ENCODE measurements at places on chromosomes 11 and 22.
A peak's percentile ranks its signal among the peaks of the same experiment; 100 is the strongest.

- peak; percentile 6 for DNase-seq
Observed at GRCh38 chr11:59923813-59924212, 14.4 kb upstream of the OOSP1 start.

GRCh38 chr11:110453684-110454354, 24.1 kb downstream of the FDX1 start:
- DNase-seq = no peak

DNA sequence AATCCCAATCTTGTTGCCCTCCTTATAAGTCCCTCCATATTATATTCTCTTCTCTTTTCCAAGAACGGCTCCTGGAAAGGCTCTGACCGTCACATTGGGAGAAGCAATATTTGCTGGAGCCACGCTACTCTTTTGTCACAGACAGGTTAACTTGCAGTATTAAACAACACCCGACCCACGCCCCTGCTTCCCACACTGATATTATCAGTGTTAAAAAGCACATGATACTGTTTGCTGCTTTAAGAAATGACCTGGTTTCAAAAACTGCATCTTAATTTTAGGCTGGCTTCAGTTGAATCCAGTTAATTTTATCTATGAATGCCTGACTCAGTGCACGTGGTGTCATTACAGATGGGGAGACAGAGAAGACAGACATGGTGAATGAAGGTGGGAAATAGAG, 3.1 kb downstream of the FLI1 start:
- DNase-seq = no peak

GRCh38 chr11:20522536-20522935, 76.9 kb upstream of the SLC6A5 start:
- no peak for DNase-seq

DNA sequence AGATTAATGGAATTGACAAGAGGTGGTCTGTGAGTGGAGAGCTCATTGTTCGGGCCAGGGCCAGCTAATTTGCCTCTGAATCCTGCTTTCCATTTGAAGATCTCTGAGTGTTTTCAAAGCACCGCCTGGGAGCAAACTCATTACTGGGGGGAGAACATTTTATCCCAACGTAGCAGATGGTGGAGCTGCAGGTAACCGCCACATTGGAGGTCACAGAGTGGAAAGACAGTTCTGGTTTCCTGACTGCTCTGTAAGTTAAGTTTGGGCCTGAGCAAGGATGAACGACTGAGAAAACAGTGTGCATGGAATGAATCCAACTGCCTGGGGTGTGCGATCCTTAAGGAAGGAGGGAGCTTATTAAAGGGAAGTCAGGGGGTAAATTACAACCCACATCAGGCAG, 30.5 kb downstream of the LMO2 start:
- no peak for DNase-seq

GRCh38 chr11:82980292-82980691, 78.8 kb downstream of the DDIAS start:
- no peak for DNase-seq

GRCh38 chr22:33920197-33920540, at the start of gene LARGE1:
LARGE1 (minus strand) TSS chr22:33920476.
- DNase-seq = peak; percentile 11

GRCh38 chr11:117505285-117505970, 177.8 kb downstream of the CEP164 start:
- no peak for DNase-seq

DNA sequence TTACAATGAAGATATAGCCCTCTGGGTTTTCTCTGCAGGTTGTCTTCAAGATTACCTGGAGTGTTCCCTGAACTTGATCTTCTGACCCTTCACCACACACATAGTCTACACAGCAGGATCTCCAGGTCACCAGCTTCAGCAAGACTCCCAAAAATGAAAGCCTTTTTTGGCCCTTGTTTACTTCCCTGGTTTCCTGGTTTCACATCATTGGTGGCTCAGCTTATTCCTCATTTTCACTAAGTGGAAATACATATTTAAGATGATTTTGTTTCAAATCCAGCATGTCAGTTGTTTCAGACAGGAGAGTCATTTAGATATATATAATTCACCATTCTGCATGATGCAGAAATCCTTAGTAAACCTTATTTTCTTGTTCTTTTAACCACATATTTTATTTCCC, 41.6 kb upstream of the MPEG1 start:
- no peak for DNase-seq

DNA sequence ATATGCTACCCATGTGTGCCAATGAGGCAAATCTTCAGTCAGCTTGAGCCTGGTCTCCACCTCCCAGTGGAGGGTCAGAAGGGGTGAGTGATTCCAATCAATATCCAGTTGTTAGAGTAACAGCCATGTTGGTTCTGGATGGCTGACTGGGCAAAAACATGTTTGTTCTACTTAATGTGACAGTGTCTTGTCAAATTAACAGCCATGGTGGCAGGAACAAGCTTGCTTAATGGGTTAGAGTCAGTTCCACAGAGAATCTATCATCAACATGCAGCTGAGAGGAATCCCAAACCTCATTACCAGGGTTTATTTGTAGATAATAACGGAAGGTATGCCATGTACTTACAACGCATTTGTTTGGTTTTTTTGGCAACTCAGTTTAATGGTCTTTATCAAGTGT, 133.2 kb downstream of the SLC17A6 start:
- DNase-seq = no peak

- DNase-seq = no peak
Observed at GRCh38 chr11:11296434-11296833, 56.6 kb downstream of the CSNK2A3 start.

GRCh38 chr11:41284354-41284753, 175.1 kb downstream of the LRRC4C start:
- no peak for DNase-seq

DNA sequence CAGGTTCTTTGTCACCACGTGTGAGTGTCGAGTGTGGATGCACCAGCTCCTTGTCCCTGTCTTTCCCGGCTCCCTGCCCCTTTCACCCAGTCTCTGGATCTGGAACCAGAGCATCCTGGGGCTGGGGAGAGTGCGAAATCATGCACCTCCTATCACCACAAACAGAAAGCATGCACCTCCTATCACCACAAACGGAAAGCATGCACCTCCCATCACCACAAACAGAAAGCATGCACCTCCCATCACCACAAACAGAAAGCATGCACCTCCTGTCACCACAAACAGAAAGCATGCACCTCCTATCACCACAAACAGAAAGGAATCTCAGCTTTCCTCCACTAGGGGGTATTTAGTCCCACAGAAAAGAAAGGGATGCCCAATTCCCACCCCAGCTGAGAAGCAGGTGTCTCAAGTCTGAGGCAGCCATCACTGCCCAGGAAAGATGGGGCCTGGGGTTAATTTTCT, 5.9 kb upstream of the GLB1L3 start:
- no peak for DNase-seq

DNA sequence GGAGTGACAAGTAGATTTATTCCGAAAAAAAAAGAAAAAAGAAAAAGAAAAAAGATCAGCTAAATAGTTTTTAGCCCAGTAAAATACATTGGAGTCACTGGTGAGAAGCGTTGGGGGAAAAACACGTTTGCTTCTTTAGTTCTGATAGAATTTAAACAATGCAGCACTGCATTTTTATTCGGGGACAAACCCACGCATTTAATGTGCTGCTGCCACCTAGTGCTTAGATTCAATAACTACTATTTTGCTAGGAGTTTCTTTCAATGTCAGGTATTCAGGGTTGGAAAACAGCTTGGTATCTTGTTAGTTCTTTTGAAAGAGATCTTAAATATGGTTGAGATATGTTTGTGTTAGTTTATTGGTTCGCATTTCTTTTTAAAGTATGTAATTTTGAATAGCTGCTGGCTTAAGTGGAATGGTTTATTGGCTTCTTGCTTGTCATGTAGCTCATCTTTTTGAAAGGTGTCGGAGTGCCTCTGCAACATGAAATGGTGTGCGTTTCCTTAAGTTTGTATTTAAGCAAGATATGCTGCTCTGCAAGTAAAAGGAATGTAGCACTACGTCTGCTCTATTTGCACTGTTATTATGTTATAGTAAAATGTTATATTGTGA, 41.9 kb downstream of the SVIP start:
- peak; percentile 26 for DNase-seq

DNA sequence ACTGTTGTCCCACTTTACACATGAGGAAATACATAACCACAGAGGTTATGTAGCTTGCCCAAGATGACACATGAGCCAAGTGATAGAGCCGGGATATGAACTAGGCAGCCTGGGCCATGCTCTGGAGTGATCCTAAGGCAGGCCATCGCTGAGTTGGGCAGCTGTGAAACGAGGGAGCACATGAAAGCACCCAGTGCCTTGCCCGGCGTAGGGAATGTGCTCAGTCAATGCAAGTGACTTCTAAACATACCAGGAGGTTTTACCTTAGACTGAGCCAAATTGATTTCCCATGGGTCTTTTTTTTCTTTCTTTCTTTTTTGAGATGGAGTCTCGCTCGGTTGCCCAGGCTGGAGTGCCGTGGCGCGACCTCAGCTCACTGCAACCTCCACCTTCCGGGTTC, 10.5 kb downstream of the GRIK4 start:
- DNase-seq = no peak

GRCh38 chr22:33124471-33124870, 66.3 kb upstream of the SYN3 start:
- DNase-seq = no peak

DNA sequence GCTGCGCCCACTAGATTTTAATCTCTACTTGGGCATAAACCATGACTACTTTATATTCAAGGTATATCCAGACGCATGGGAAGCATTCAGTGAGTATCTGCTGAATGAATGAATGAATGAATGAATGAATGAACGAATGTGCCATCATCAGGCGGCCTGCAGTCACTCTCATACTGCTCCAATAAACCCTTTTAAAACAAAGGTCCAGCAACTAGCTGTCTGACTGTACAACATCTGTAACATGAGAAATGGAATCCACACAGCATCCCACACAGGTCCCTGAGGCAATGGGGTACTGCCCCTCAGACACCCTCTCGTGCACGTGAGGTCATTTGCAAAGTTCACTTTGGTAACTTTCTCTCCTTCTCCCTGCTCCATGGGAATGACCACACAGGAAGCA, 147.5 kb downstream of the LARGE1 start:
- no peak for DNase-seq

DNA sequence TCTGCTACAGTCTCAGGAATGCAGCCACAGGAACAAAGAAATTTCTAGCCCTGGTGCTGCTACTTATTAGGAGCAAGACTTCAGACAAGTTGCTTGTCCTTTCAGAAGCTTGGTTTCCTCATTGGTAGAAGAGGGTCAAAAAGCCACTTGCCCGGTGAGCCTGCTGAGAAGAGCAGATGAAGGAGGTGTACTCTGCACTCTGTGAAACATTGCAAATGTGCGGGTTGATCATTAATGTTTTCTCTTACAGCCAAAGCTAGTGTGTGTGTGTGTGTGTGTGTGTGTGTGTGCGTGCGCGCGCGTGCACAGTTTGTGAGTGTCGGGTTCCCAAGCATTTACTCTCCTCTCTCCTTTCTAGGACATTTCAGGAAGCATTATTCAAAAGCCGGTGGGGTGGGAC, 86.3 kb upstream of the NNMT start:
- no peak for DNase-seq

- DNase-seq = no peak
Observed at GRCh38 chr11:122308226-122308625, 192.2 kb upstream of the BLID start.

GRCh38 chr11:90737444-90738050, 514.7 kb upstream of the CHORDC1 start:
- no peak for DNase-seq

GRCh38 chr11:132358573-132358953, 988.1 kb downstream of the NTM start:
- DNase-seq = no peak

DNA sequence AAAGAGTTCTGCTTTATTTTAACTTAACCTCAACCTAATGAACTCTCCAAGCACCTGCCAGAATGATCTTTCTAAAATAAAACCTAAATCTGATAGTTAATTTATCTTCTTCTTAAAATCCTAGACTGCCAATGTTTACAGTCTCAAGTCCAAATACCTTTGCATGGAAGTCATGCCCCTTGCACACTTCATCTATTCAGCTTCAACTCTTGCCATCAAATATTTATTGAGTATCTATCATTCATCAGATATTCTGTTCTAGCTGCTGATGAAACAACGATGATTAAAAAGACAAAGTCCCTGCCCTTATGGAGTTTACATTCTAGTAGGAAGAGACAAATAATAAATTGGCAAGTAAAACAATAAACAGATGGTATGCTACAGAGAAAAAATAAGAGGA, 101.7 kb downstream of the APOL5 start:
- DNase-seq = no peak

GRCh38 chr11:12216671-12217374, 106.4 kb downstream of the MICAL2 start:
- no peak for DNase-seq

DNA sequence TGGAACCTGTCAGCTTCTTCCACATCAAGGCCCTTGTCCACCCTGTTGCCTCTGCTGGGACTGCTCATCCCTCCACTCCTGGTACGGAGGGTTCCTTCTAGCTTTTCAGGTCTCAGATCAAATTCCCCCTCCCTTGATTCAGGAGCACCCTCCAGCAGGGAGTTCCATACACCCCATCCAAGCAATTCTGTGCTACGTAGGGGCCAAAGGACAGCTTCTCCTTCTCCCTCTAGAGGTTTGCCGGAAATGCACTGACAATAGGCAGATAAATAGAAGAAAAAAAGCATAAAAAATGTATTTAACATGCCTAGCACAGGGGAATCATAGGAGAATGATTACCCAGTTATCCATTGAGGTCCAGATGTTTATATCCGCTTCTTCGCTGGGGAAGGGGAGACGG, 3.3 kb upstream of the CARD10 start:
- DNase-seq = no peak

DNA sequence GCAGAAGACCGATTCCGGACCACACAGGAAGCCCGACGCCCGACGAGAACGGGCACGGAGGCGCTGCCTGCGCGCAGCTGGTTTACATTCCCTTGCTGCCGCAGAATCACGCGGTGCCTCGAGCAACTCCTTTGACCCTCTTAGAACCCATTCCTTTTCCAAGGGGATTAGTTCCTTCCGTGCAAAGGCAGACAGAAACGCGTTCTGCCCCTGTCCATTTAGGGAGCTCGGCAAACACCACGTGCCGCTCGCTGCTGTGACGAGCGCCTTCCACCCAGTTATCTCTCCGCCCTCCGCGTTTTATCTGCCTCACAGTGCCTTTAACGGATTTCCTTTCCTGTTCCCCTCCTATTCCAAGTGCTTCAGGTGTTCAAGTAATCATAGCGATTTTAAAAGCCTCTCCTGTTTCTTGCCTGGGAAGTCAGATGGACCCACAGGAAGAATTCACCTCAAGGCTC, 24.1 kb upstream of the MICAL3 start:
- no peak for DNase-seq

GRCh38 chr22:26713823-26714449, 56.5 kb downstream of the MIAT start:
- DNase-seq = no peak

DNA sequence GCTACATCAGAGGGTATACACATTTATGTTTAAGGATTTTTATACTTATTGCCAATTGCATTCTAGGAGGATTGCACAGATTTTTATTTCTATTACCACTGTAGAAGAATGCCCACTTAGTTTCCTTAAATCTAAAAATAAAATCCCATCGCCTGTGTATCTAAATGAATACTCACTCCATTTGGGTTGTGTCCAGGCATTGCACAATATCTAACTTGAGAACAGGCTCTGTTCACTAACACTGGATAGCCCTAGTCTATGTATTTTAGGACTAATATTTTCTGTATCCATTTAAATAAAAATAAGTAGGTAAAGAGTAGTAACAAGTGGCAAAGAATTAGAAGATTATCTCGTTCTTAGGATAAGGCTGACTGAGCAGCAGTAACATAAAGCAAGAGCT, 4.1 kb downstream of the C11orf52 start:
- no peak for DNase-seq
